ENCODE measurements at places on chromosomes 11 and 22.

- no peak for DNase-seq
Measured at GRCh38 chr22:23704829-23705228, 14.0 kb downstream of the RGL4 start.

DNA sequence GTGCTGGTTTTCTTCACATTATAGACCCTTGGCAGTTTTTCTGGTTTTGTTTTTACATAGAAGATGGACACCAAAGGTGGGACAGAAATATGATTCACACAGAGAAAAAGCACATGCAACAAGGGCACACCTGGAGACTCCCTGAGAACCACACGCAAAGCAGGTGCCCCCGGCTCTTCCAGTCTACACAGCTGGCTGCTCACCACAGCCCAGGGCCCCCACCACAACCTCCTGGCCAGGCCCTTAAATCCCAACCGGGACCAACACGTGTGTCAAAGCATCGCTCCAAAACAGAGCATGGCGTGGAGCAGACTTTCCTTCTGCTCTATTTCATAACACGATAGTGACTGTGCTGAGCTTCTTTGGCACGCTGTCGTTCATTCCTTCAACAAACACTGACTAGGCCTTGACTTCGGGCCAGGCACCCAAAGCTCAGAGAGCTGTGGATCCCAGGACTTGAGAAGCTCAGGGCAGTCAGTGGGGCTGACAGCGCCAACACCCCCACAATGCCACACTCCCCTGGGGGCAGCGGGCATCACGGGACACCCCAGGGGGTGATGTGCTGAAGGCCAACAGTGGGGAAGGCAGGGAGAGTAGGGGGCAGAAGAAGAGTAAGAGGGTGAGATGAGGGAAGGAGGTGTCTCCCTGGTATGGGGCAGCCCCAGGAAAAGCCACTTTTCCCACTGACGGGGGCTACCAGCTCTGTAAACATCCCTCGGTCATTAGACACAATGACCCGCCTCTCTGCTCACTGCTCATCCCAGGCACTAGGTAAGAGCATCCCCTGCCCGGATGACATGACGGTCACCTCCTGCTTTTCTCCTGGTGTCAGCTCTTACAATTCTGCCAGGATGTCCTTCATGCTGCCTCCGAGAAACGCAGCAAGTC, 26.0 kb downstream of the CELSR1 start:
- DNase-seq = no peak

- DNase-seq = no peak
Measured at GRCh38 chr11:66862559-66863037, 5.7 kb downstream of the LRFN4 start.

GRCh38 chr11:57359896-57360690, 20.9 kb downstream of the PRG3 start:
- DNase-seq = no peak

DNA sequence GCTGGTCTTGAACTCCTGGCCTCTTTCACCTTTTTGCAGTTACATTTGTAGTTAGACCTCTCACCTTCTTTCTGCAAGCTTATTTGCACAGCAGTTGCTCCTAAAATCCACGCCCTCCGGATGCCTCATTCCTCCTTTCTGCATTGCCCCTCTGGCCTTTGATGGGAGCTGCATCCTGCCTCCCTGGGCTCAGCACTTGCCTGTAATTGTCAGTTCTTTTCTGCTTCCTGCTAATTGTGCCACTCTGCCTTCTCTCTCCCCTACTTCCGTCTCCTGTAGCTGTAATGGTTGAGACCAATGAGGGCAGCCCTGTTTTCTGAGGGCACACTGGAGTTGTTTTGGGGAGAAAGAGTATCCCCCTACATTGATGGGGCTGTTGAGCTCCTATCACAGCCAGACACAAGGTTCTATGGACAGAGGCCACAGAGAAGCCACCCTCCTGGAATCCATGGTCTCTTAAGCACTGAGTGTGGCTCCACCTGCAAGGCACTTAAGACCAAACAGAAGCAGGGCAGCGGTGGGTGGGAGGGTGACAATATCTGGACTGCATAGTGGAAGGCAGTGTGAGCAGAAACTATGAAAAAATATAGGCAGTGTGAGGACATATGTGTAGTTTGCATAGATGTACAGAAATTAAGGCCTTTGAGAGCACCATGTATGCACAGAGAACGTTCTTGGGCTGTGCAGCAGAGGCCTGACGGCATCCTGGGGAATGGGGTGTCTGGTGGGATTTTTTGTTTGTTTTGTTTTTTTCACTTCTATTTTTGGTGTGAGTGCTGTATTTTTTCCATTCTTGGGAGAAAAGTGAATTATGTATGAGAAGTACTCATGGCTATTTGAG, 30.5 kb downstream of the YDJC start:
- DNase-seq = no peak

DNA sequence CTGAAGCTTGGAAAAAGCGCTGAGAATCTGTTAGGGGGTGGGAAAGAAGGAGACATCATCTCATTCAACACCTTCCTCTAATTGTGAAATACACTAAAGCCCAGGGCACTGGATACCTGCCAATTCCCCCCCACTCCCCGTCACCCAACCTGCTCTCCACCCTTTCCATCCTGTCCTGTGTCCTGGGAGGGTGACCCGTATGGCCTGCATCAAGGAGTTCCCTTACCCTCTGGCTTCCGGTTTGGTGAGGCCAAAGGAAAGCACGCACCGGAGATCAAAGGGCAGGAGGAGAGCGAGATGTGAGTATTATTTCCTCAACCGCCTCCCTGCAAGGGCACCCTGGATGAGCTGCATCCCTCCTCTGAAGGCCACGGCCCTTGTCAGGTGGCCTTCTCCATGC, 65.0 kb upstream of the PTPRJ start:
- no peak for DNase-seq

DNA sequence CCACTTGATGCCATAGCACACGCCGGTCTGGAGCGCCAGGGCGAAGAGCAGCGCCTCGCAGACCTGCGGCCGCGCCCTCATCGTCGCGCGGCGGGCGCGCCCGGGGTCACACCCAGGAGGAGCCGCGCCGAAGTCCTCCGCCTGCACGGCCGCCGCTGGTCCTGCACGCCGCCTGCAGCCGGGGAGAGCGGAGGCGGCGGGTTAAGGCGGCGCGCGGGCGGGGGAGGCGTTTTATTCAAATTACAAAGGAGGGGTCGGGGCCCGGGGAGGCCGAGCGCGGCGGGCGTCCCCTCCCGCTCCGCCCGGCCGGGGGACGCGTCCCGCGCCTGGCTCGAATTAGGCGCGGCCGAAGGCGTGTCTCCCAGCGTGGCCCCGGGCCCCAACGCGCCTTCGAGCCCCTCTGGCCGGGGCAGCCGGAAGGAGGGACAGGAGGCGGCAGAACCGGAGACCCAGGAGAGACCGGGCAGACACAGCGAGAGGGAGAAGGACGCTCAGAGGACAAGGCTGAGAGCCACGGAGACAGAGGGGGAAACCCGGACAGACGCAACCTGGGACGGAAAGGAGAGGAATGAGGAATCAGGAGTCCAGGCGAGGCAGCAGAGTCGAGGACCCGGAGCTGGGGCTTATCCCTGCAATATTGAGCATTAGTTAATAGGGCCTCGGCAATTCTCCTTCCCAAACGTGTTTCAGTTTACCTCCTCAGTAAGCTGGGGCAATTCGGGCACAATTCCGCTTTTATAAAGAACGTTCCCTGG, at the start of gene WNT11:
Gene WNT11, minus strand, starts transcription at position 176 of the 755 bp plus-strand sequence. Its CDS starts 95 bp downstream, at position 81.
- DNase-seq = no peak

DNA sequence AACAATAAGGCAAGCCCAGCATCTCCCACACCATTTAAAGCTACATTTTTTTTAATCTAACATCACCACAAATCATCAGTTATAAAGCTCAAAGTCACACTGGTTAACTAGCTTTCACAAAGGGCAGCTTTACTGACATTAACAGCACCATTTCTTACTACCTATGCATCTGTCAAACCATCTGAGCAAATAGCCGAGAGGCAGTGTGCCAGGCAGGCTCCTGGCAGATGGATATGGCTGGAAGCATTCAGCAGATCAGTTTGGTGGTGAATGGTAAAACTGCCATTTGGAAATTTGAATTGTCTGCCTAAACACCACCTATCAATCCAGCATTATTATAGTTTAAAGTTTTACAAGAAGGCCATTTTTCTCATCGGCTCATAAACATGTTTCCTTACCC, 131.2 kb downstream of the TTC28 start:
- DNase-seq = no peak

- no peak for DNase-seq
Measured at GRCh38 chr11:832529-833113, at the start of gene CD151. TSS of gene CD151 (plus strand) at chr11:832952. CDS start at chr11:836070, 3,118 bp downstream.

- no peak for DNase-seq
Measured at GRCh38 chr22:32476281-32477195, 1.9 kb downstream of the FBXO7 start.

DNA sequence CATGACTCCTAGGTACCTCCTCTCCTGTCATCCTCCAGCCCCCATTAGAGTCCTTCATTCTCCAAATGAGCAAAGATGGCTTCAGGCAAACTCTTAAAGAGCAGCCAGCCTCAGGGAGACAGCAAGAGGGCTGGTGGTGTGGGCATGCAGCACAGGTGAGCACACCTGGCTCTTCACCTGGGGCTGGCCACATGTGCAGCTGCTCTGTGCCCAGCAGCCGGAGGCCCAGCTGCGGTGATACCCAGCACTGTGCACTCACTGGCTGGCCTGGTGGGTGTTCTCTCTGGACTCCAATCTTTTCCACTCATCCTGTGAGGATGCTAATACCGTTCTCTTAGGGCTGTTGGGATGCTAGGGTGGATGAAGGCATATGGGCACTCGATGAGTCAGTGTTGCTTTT, 106.1 kb upstream of the PARVA start:
- DNase-seq = no peak
